ENCODE measurements at places on chromosomes 11 and 22.

GRCh38 chr22:45888221-45889092 is 88.5 kb downstream of the WNT7B start:
- DNase-seq: no peak

DNA sequence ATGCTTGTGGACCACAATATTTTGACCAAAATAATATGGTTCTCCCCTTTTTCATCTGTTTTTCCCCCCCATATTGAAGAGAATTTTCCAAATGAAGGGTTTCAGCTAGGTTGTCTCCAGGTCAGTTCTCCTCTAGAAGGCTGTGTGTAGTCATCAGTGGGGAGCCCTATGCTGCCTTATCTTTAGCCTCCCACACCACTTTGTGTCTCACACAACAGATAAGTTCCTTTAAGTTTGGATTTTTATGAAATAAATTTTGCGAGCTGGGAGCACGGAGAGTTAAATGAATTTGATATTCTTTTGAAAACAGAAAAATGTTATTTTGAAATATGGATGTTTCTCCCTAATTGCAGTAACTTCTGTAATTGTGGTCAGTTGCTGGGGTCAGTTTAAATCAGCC is 28.9 kb downstream of the PAX6 start:
- DNase-seq: no peak

GRCh38 chr11:121250843-121251242 is 41.7 kb upstream of the SC5D start:
- DNase-seq: no peak

DNA sequence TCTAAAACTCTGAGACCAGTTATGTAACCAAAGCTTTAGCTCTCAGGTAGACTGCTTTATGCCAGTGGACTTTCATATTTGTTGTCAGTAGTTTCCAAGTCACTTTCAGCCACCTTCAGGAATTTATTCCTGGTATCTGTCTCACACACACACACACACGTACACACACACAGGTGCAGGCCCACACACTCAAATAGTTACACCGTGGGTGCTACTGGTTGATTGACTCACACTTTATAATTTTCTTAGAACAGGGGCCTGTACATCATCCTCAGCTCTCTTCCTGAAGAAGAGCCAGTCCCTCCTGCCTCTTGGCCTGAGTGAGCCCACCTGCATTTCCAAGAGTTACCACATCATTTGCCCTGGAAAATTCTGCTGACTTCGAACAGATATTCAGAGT is 555.2 kb downstream of the SOX6 start:
- no peak for DNase-seq

- DNase-seq: no peak
These were observed 441.0 kb downstream of the NELL1 start for GRCh38 chr11:21110415-21110814.

- no peak for DNase-seq
These were observed 61.2 kb upstream of the RRAS2 start for GRCh38 chr11:14420223-14420622.

- DNase-seq: no peak
These were observed 1062.8 kb downstream of the DLG2 start for GRCh38 chr11:84564180-84564866.

DNA sequence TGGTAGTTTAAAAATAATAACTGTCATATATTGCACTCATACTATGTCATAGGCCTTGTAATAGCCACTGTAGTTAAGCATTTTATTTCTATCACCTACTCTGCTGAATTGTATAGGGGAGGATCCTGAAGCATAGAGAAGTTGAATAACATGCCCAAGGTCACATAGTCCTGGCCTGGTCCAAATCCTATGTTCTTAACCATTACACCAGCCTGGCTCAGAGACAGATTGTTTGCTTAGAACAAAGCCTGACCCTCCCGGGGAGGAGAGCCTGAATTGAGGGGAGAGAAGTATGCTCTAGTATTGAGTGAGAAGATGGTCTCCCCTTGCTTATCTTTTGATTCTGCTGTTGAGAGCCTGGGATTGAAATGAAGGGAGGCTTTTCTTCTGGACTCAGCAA is 2.2 kb downstream of the NEU3 start:
- DNase-seq: no peak

GRCh38 chr11:109490953-109491635 is 69.1 kb downstream of the C11orf87 start:
- DNase-seq: no peak

DNA sequence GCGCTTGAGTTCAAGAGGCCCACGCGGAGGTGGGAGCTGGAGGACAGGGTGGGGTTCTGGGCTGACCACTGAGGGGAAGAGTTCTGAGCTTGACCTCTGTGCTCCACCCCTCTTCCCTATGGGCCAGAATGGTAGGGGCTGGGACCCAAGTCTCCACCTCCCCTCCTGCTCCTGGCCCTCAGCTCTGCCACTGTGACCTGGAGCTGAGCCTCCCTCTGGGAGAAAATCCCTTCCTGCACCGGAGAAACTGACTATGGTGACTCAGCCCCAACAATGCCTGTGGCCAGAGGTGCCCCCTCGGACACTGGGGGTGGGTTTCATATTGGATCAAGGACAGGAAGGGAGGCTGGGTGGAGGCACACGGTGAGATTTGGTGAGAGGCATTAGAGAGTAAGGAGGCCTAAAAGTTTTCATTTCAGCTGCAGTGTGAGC is 23.0 kb downstream of the RELT start:
- no peak for DNase-seq

GRCh38 chr22:40436505-40437431 is 66.4 kb downstream of the SGSM3 start:
- peak; percentile 41 for DNase-seq

GRCh38 chr11:119169282-119169719 is 776 bp downstream of the NLRX1 start:
- peak; percentile 35 for DNase-seq

GRCh38 chr22:23856721-23857605 is 712 bp upstream of the SLC2A11 start:
- DNase-seq: no peak

DNA sequence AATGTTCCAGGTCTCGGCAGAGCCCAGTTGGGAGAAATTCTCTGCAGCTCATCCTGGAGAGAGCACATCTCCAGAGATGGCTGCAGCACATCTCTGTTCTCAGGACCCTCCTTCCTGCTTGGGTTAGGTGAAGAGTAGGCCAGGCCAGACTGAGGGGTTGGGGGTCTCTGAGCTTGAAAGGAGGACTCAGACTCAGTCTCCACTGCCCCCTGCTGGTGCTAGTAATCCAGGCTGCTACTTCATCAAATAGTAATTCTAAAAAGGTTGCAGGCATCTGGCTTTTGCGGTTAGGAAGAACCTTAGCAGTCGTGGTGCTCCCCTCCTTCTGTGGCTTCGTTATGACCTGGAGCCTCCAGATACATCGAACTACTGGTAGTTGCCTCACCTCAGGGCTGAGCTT is 9.7 kb downstream of the TUB start:
- DNase-seq: no peak

DNA sequence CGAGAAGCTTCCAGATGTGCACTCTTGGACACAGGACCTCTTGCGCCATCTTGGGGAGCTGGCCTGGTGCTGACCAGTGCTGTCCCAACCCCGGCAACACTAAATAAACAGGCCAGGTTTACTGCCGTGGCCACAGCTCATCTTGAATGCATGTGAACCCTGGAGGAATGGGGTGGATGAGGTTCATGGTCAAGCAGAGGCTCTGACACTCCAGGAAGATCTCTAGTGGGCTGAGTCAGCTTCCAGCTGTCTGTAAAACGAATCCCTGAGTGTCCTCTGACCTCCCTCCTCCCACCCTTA is 51.8 kb downstream of the ALX4 start:
- DNase-seq: no peak

DNA sequence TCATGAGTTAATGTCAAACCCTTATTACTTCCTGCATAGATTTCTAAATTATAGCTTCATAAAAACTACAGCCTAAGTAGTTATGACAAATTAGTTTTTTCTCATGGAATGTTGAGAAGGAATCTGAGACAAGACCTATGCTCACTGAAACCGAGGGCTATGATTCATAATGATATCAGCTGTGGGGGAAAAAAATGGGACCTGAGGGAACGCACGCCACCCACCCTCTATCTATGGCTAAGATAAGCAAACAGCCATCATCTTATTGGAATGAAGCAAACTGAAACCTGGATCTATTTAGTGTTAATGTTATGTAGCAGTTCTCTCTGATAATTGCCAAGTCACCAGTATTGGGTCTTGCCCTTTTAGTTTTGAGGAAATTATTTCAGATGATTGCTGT is 906.9 kb upstream of the RAG2 start:
- DNase-seq: no peak

DNA sequence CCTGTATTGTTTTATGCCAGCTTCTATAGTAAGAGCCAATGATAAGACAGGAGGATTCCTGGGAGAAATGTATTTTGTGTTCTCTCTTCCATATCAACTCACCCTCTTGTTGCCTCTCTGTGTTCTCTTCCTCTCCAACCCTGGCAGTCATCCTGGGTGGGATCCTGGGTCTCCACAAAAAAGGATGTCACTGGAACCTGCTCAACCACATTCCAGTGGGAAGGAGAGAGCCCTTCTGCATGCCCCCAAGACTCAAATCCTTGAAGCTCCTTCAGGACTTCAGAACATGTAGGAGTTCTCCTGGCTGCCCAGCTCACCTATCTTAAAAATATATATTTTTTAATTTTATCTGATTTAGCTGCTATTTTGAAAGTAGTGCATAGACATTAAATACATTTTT is 26.1 kb downstream of the APOL6 start:
- DNase-seq: no peak

- DNase-seq: no peak
These were observed 3.5 kb downstream of the ME3 start for GRCh38 chr11:86668929-86669328.

- DNase-seq: no peak
These were observed 603 bp downstream of the CDHR5 start for GRCh38 chr11:623999-624704.

DNA sequence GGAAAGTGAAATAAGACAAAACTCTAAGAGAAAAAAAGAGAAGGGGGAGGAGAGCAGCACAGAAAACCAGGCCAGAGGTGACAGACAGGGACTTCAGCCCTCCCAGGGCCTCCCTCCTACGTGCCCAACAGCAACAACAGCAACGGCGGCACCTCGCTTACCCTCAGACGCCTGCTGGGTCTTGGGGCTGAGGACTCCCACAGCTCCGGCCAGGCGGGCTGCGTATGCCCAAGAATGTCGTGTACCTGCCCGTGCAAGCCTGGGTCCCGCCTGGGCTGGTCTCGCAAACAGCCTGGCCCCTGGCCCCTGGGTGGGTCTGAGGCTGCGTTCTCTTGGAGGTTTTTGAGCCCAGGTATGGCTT is 30.5 kb downstream of the ARAP1 start:
- peak; percentile 42 for DNase-seq

DNA sequence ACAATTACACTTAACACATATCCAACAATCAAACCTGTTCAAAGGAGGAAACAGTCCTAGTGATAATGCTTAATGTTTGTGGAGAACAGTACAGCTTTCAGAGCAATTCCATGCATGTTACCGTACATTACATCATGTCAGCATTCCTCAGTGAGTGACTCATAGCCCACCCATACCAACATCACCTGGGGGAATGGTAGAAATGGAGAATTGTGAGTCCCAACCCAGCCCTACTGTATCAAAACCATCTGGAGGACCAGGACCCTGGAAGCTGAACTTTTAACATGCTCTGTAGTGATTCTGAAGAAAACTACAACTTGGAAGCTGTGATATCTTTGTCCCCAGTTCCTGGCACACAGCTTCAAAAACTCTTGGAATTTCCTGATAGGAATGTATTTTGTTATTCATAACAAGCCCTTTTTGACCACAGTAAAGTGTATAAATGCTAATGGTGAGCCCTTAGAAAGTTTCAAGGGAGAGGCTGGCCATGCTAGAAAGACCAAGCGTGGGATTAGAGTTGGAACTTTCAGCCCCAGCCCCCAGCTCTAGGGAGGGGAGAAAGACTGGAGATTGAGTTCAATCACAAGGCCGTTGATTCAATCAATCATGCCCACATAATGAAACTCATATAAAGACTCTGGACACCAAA is 301.1 kb downstream of the BUD13 start:
- no peak for DNase-seq

DNA sequence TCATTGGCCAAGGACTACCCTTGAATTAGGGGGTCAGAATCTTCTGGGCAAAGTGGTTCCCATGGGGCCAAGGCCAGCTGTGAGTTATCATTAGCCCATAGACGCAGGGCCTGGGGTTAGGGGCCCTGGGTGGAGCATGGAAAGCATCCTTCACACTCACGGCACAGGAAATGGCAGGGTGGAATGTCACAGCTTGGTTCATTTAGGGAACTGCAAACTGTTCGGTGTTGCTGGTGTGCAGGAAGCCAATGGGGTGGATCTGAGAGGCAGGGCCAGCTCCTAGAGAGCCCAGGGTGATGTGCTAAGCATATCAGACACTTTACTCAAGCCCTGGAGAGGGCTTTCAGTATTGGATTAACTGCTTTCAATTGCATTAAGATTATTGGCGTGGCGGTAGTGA is 42.9 kb downstream of the TECTA start:
- DNase-seq: no peak

- no peak for DNase-seq
These were observed 63.9 kb downstream of the GAS2 start for GRCh38 chr11:22730319-22730718.

Data from left ventricle myocardium inferior (tissue), 1 donor.